ENCODE measurements at places on chromosomes 2 and 18.

- no peak for DNase-seq
These were observed 543.6 kb upstream of the NRP2 start for GRCh38 chr2:205138735-205139134.

DNA sequence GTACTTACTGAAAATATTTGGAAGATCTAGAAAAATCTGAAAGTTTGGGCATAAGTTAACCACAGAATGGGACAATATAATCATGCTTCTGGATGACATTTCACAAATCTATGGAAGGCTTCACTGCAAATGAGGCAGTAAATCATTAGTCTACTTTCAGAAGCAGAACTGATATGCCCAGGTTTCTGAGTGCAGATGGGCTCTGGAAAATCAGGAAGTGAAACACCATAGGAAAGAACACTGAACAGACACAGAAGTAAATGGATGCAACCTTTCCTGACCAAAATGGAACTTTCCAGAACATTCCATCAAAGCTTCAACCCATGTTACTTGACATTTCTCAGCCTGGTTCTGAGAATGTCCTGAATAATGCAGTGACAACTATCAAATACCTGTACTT lies 55.1 kb downstream of the KCNG3 start:
- no peak for DNase-seq

- no peak for DNase-seq
These were observed 31.7 kb downstream of the L3MBTL4 start for GRCh38 chr18:6382963-6383362.

DNA sequence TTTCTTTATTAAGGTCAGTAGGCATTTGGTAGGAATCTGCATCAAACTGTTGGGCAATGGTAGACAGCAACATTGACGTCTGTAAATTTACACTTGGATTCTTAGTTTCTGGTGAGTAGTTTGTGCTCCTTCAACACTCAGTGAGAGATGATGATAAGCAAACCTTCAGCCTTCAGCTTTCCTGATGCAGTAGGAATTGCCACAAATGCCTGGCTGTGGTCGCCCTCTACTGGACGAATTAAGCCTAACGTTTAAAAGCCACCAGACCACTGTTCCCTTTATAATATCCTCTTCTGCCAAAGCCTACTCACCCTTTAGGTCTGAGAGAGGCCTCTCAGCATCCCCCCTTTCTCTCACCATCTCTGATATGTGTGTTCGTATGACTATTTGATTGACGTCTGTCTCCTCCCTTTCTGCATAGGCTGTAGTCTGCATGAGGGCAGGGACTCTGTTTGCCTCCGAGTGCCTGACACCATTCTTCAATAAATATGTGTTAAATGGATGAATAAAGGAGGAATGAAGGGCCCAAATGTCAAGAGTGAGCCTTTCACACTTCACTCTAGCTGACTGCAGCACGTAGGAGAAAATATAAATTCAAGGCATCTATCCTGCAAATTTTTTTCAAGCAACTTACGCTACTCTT lies 47.0 kb upstream of the PLEKHM3 start:
- DNase-seq, result peak; percentile 4

GRCh38 chr2:17083902-17084301 lies 418.3 kb upstream of the CYRIA start:
- no peak for DNase-seq

- DNase-seq, result no peak
These were observed 4.4 kb downstream of the BCL2 start for GRCh38 chr18:63315131-63315662.

- no peak for DNase-seq
These were observed 440.6 kb downstream of the FBXO15 start for GRCh38 chr18:73707035-73707434.

- no peak for DNase-seq
These were observed 24.1 kb downstream of the EPB41L3 start for GRCh38 chr18:5519448-5520298.

Measured in stimulated activated naive CD4-positive, alpha-beta T cell treated with Interleukin-2 at 50 U/mL for 16 hours (primary cell).